Glutamatergic neuron (in vitro differentiated cells): ENCODE measurements at places on chromosomes 2 and 18. TPM values are rescaled to one million over a fixed set of nuclear protein-coding genes. Genes with fewer than 3 reads are reported as not detected.

DNA sequence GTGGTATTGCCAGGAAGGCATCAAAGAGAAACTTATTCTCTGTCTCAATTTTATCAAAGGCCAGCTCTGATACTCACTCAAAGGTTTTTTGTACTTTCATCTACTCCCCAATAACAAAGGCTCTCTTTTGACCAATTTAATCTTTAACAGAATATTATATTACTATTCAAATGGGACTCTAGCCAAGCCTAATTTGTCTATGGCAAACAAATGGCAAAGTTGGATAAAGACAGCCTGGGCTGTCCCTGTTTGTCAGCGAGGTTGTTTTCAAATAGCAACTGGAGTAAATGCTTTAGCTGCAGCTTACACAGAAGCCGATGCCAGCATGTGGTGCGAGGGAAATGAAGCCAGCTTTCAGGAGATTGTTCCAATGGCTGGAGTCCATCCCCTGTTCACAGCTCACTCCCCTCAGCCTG, 80.1 kb upstream of the CTNNA2 start:
- no peak overlapping the region for H3K27ac ChIP-seq
- peaks cover 4% of the 10 kb centered on the region for H3K27me3 ChIP-seq
- no peak for DNase-seq
- H3K4me3 ChIP-seq = no peak overlapping the region

DNA sequence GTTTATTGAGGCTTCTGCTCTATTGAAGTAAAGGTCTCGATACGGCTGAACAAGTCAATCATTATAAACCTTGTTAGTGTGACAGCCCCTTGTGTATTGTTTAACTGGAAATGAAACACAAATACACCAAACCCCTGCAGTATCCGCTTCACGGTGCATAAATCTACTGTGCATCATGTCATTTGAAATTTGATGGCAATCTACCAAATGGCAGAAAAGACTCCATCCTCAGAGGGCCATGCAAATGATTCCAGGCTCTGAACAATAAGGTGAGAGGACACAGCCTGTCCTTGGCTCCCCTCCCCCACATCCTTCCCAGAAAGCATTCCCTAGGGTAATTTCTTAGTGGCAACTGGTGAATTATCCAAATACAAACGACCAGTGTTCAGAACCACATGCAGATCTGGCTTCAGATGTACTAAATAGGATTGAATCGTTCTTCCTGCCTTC, 80.6 kb downstream of the ADCYAP1 start:
- peaks cover 5% of the 10 kb centered on the region for H3K27me3 ChIP-seq
- H3K27ac ChIP-seq = no peak overlapping the region
- no peak overlapping the region for H3K4me3 ChIP-seq
- H3K36me3 ChIP-seq = no peaks in the 10 kb centered on the region
- peak; percentile 57 for DNase-seq

DNA sequence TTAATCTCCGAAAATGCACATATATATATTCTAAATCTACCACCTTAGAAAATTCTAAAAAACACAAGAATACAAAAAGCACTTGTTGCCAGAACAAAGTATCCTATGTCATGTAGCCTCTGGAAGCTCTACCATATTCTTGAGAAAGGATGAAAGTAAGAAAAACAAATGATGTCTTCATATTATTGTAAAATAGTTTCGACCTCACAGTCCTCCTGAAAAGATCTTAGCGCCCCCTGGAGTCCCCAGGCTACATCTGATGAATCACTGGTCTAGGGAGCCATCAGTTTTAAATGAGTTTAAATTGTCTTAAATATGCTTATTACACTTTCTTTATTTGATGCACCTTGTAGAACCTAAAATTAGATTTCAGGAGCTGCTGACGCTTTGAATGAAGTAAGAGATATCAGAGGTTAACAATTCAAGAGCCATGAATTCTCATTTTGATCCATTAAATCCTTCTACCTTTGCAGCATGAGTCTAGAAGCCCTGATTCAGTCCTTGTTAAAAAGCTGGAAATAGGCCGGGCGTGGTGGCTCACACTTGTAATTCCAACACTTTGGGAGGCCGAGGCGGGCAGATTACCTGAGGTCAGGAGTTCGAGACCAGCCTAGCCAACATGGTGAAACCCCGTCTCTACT, 138.8 kb downstream of the MCFD2 start:
- peak; percentile 61 for DNase-seq
- no peak overlapping the region for H3K4me3 ChIP-seq
- H3K27me3 ChIP-seq = no peaks in the 10 kb centered on the region
- no peak overlapping the region for H3K27ac ChIP-seq
- H3K4me1 ChIP-seq = peaks cover 8% of the 10 kb centered on the region

- H3K36me3 ChIP-seq = no peaks in the 10 kb centered on the region
- DNase-seq = no peak
- H3K27ac ChIP-seq = no peak overlapping the region
- H3K27me3 ChIP-seq = no peaks in the 10 kb centered on the region
- H3K4me1 ChIP-seq = no peaks in the 10 kb centered on the region
Observed at GRCh38 chr2:59044736-59045135, 803.6 kb upstream of the FANCL start.

DNA sequence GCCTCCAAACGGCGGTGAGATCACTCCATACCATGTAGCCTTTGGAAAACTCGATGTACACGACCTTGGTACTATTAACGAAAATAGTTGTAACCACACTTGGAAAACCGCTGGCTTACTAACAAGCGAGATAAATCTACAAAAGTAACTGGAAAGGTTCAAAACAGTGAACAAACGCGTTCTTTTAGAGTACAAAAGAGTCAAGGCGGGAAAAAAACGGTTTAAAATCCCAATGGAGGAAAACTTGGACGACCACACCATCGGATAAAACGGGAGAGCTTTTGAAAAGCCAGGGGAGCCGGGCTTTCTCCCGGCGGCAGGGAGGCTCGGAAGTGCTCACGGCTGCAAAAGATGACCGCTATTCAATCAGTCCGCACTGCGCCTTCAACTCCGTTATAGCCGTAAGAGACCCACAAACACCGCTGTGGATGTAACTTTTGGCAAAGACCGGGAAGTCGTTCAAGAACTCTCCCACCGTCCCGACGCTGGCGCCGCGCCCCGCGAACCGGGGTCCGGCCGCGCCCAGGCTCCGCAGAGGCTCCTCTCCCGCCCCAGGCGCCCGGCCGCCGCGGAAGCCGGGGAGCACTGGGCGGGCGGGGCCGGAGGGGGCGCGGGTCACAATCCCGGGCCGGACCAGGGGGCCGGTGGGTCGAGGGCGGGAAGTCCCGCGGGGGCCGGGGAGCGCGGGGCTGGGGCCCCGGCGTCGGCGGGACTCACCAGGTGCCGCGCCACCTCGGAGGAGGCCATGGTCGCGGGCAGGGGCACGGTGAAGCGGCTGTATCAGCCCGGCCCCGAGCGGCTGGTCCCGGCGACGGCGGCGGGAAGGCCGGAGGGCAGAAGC, 465 bp downstream of the SEPTIN10 start:
- peaks cover 6% of the 10 kb centered on the region for H3K27me3 ChIP-seq
- peaks cover 27% of the 10 kb centered on the region for H3K4me1 ChIP-seq
- peak overlapping the region; percentile 90 for H3K27ac ChIP-seq
- H3K36me3 ChIP-seq = no peaks in the 10 kb centered on the region

- no peak for DNase-seq
- H3K4me1 ChIP-seq = no peaks in the 10 kb centered on the region
- H3K36me3 ChIP-seq = peaks cover 11% of the 10 kb centered on the region
Observed at GRCh38 chr2:127143841-127144782, 37.2 kb upstream of the BIN1 start.

GRCh38 chr2:48734576-48735303, 20.8 kb downstream of the LHCGR start:
- peaks cover 5% of the 10 kb centered on the region for H3K4me1 ChIP-seq
- no peak for DNase-seq
- H3K4me3 ChIP-seq = no peak overlapping the region
- H3K27me3 ChIP-seq = peaks cover 1% of the 10 kb centered on the region
- no peaks in the 10 kb centered on the region for H3K36me3 ChIP-seq

DNA sequence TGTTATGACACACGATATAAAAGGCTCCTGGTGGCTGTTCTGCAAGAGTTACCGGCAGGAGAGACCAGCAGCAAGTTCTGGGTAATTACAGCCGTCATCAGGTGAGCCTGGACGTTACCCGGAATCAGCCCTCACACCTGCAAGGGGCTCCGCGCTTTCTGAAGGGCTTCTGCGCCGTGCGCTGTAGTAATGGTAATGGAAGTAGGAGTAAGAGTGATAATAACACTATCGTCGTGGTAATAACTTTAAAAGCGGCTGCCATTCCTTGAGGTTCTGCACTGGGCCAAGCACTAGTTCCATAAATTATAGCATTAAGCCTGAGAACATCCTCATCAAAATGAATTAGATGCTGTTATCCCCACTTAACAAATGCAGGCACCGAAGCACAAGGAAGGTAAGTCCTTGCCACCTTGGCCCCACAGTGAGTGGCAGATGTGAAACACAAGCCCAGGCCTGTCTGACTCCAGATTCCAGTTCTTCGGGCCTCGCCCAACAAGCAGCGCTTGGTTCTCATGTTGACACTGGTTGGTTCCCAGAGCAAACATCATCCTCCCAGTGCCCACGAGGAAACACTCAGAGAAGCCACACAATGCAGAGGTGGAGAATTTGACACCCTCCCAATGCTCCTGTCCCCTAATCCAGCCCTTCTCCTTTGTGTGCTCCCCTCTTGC, 205.2 kb downstream of the EIPR1 start:
- no peak overlapping the region for H3K27ac ChIP-seq
- H3K27me3 ChIP-seq = peaks cover 12% of the 10 kb centered on the region
- H3K4me3 ChIP-seq = no peak overlapping the region

DNA sequence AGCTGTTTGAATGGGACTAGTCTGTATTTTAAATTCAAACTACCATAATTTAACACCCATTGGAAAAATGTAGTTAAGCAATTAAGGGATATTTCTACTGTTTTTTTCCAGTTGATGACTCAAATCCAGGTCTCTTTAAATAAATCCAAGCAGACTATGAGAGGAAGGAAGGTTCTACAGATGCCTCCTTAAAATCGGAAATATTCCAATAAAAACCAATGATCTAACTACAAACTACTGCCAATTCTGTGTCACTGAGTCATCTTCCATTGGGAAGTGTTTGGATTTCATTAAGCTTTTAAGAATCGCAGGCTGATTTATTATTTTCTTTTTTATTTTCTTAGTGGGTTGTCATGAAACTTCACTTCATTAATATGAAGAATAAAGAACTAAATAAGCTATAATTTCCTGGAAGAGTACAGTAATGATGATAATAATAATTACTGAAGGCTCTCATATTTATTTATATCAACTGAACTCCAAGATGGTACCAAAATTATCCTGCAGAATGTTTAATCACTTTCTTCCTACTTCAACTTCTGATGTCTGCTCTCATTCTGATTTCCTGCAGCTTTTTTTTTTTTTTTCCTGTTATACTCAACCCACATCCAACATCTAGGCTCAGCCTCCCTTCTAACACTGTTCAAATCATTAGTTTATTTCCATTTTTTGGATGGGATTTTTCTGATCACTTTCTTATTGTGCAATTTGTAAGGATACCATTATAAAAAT, 166.3 kb upstream of the FN1 start:
- no peaks in the 10 kb centered on the region for H3K27me3 ChIP-seq
- no peaks in the 10 kb centered on the region for H3K4me1 ChIP-seq
- no peak for DNase-seq
- H3K27ac ChIP-seq = no peak overlapping the region

- no peaks in the 10 kb centered on the region for H3K27me3 ChIP-seq
- no peak overlapping the region for H3K4me3 ChIP-seq
- H3K27ac ChIP-seq = no peak overlapping the region
- H3K36me3 ChIP-seq = no peaks in the 10 kb centered on the region
- no peaks in the 10 kb centered on the region for H3K4me1 ChIP-seq
Observed at GRCh38 chr2:80489717-80490116, 185.2 kb upstream of the LRRTM1 start.

DNA sequence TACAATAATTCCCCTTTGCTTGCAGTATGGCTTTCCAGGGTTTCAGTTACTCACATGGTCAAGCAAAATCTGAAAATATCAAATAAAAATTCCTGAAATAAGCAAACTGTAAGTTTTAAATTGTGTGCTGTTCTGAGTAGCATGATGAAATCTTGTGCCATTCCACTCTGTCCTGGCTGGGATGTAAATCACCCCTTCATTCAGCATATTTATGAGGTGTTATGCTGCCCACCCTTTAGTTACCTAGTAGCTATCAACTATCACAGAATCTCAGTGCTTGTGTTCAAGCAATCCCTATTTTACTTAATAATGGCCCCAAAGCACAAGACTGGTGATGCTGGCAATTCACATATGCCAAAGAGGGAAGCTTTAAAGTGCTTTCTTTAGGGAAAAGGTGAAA, 867.7 kb upstream of the NRXN1 start:
- no peak for DNase-seq
- H3K27ac ChIP-seq = peak overlapping the region; percentile 44
- no peaks in the 10 kb centered on the region for H3K27me3 ChIP-seq
- no peak overlapping the region for H3K4me3 ChIP-seq
- no peaks in the 10 kb centered on the region for H3K36me3 ChIP-seq
- H3K4me1 ChIP-seq = no peaks in the 10 kb centered on the region

DNA sequence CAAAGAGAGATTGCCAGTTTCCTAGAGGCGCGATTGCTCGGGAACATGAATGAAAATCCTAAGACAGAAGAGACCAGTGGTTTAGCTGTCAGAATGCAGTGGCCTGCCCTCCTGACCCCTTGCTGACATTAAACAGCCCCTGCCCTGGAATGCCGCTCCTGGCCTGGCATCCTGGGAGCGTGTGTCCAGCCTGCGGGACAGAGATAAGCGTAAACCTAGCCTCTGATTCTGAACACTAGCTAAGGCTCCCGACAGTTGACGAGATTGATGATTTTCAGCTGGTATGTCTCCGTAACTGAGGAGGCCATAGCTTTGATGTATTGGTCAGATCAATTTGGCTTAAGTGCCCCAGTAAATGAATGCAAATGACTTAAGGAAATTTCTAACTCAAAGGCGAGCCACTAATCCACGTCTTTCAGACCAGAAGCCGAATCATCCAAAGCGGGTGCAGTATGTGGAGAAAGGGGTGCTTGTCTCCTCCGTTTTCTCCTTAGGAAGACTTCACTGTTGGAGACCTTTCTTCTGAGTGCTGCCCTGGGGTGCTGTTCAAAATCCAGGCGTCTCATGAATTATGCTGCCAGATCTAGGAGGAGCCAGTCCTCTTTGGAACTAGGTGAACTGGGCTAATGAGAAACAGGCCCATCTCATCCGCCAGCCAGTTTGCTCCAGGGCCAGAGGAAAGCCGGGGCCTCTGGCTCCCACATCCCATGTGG, 142.5 kb upstream of the L3MBTL4 start:
- DNase-seq = no peak
- no peaks in the 10 kb centered on the region for H3K36me3 ChIP-seq
- H3K27me3 ChIP-seq = no peaks in the 10 kb centered on the region
- H3K4me3 ChIP-seq = no peak overlapping the region
- H3K4me1 ChIP-seq = peaks cover 3% of the 10 kb centered on the region

GRCh38 chr2:155872396-155872795, 460.1 kb downstream of the NR4A2 start:
- H3K27me3 ChIP-seq = no peaks in the 10 kb centered on the region
- H3K27ac ChIP-seq = no peak overlapping the region
- H3K36me3 ChIP-seq = peaks cover 22% of the 10 kb centered on the region
- H3K4me3 ChIP-seq = no peak overlapping the region

FARSB gene
- total RNA-seq = 18.8 TPM

ITPRID2 gene
- total RNA-seq = 32.8 TPM

SAG gene
- not detected for total RNA-seq

TNFAIP6 gene
- total RNA-seq = not detected
